ENCODE measurements at places on chromosomes 2 and 18.

GRCh38 chr2:96150007-96150640 is 4.9 kb upstream of the DUSP2 start:
- DNase-seq, result no peak

- no peak for DNase-seq
These were observed 105.1 kb downstream of the DYSF start for GRCh38 chr2:71558300-71559051.

DNA sequence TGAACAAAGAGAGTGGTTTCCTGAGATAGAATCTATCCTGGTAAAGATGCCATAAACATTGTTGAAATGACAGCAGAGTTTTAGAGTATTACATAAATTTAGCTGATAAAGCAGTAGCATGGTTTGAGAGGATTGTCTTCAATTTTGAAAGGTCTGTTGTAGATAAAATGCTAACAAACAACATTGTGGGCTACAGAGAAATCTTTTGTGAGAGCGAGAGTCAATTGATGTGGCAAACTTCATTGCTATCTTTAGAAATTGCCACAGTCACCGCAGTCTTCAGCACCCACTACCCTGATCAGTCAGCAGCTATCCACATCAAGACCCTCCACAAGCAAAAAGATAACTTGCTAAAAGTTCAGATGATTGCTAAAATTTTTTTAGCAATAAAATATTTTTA is 17.5 kb downstream of the VRK2 start:
- no peak for DNase-seq

DNA sequence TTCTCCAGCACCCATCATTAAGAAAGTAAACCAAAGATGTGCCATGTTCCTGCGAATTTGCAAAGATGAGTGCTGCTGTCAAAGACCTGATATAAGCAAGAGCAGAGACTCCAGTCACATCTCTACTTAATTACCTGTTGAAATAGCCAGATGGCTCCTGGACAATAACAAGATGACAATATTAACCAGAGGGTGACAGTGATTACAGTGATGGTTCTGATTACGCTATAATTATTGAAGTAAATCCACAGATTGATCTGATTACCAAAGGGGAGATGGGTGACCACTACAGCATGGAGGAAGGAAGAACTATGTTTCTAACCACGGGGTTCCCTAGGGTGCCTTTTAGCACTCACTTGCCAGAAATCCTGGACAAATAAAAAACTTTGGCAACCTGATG is 36.5 kb upstream of the AFF3 start:
- DNase-seq, result no peak

DNA sequence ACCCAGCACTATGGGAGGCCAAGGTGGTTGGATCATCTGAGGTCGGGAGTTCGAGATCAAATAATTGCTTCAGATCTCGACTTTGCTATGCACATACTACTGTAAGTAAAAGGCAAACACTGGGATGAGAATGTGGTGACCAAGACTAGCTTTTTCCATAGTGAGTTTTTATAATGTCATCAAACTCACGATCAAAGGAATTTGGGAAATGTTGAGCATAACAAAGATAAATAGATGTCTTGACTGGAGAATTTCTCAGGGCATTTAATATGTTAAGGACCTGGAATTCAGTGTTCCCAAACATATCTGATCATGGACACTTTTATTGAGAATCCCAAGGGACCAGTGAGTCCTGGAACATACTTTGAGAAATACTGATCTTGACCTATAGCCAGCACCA is 205.6 kb downstream of the ARHGAP15 start:
- no peak for DNase-seq

DNA sequence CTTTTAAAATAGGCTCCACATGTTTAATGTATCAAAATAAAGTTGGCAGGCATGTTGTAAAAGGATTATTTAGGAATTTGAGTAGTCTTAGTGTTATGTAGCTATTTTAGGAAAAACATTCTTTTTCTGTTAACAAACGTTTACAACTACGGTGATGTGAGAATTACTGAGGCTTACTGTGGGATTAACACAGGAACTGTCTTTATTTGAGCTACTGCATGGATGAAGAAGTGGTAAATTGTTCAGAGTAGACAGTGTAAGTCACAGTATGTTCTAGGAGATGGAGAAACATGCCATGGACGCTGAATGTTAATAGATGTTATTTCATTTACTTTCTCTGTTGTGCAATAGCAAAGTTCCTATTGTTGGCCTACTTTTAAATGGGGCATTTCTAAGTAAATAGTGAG is 1.6 kb downstream of the PPM1B start:
- DNase-seq, result no peak

DNA sequence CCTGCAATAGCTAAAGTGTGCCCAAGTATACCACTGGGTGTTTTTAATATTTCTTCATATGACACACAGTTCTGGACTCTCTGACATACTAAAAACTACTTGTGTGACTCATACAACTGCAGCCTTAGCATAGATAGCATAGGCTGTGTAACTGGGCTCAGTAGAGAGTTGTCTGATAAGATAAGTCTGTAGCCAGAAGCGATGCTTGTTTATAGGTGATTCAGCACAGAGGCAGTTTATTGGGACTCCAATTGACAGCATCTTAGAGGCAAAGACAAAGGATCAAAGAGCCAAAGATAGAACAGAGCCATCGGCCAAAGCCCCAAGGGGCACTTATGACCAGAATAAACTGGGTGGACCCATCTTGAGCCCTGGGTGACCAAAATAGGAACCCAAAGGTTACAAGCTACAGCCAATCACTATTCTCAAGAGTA is 42.3 kb downstream of the AAK1 start:
- no peak for DNase-seq

- DNase-seq, result no peak
These were observed 80.6 kb downstream of the ARHGAP15 start for GRCh38 chr2:143209570-143210445.

GRCh38 chr18:9058406-9058805 is 44.1 kb upstream of the NDUFV2 start:
- no peak for DNase-seq

DNA sequence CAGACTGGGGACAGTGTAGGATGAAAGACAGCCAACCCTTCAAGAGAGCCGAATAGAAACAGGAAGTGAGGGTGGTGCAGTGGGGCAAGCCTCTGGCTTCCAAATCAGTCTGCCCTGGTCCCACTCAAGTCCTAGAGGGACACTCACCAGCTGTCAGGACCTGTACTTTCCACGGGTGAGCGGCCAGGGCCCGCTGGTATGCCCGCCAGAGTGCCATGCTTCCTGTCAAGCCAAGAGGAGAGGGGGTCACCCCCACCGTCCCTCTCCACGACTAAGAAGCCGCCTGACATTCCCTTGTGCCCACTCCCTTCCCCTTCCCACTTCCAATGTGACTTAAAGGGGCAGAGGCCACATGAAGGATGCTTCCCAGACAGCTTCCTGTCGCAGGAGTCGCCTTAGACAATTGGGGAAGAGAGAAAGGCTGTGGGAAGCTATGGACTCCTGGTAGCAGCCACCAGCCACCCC is 564 bp downstream of the MPV17 start:
- no peak for DNase-seq

- DNase-seq, result no peak
These were observed 61.5 kb downstream of the EFR3B start for GRCh38 chr2:25103287-25103871.

GRCh38 chr2:49369650-49370049 is 215.3 kb upstream of the FSHR start:
- DNase-seq, result no peak

DNA sequence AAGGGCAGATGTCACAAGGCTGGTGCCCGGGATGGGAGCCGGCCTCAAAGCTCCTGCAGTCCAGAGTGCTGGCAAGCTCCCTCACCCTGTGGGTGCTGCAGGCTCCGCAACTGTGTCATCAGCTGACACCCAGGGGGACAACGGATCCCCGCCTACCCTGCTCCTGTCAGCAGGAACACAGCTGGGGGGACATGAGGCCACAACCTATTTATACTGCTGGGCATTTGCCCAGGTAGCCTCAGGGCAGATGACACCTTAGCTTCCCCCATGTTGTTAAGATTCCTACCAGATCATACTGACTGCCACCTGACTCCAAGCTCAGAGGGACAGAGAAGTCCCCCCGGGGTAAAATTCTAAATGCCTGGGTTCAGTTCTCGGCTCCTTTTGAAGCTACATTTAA is 1.2 kb downstream of the ANKRD23 start:
- no peak for DNase-seq

- DNase-seq, result no peak
These were observed 544.2 kb downstream of the SATB2 start for GRCh38 chr2:198913394-198914152.

GRCh38 chr18:48765053-48765452 is 185.7 kb downstream of the SMAD7 start:
- no peak for DNase-seq

- no peak for DNase-seq
These were observed 58.4 kb downstream of the RABL2A start for GRCh38 chr2:113685471-113685870.

- DNase-seq, result no peak
These were observed 44.1 kb downstream of the TTC21B start for GRCh38 chr2:165909466-165909865.

- no peak for DNase-seq
These were observed 15.4 kb downstream of the TMEM163 start for GRCh38 chr2:134703426-134703825.

DNA sequence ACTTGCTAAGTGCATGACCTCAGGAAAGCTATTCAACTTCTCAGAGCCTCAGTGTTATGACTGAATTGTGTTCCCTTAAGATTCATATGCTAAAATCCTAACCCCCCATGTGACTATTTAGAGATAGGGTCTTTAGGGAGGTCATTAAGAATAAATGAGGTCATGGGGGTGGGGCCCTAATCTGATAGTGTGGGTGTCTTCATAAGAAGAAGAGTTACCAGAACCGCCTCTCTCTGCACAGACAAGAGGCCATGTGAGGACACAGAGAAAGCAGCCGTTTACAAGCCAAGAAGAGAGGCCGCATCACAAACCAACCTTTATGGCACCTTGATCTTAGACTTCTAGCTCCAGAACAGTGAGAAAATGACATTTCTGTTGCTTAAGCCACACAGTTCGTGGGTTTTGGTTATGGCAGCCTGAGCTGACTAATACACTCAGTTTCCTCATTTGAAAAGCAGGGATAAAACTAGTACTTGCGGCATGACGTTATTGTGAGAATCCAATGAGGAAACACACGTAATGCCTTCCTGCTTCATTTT is 9.9 kb downstream of the SH2D6 start:
- no peak for DNase-seq

GRCh38 chr2:107430596-107431266 is 396.0 kb upstream of the RGPD4 start:
- DNase-seq, result no peak
